ENCODE measurements at places on chromosomes 2 and 18. TPM values are rescaled to one million over a fixed set of nuclear protein-coding genes. Genes with fewer than 3 reads are reported as not detected.

DNA sequence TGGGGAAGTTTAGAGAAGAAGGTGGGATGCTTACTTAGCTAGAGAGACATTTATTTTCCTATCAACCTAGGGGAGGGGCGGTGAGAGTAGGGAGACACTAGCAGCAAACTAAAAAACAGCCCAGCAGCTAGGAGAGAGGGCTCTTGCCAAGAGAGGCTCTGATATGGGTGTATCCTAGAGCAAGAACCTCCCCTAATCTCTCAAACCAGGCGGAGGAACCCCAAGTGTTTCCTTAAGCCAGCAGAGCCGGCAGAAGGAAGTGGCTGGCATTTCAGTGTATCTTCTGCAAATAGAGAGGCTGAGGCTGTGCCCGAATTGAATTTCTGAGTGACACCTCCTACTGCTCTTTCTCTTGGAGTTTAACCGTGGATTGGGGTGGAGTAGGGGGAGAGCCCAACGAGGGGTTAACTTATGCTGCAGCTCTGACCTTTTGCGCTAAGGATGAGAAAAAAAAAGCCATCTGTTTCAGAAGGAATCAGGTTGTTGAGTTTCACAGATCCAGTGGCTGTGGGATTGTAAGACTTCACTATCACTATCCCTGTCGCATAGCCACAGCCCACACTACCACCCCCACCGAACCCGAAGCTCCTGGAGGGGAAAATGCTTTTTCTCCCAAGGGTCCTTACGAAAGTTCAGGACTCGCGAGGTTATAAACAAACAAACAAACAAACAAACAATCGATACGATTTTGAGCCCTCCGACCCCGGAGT is 1.4 kb downstream of the ST8SIA5 start:
- H3K36me3 ChIP-seq, result no peaks in the 10 kb centered on the region
- H3K4me1 ChIP-seq, result peaks cover 2% of the 10 kb centered on the region
- peaks cover 60% of the 10 kb centered on the region for H3K27me3 ChIP-seq
- no peak overlapping the region for H3K27ac ChIP-seq
- no peak for DNase-seq

GRCh38 chr18:69557282-69557681 is 156.6 kb downstream of the DOK6 start:
- no peak for DNase-seq
- H3K27me3 ChIP-seq, result no peaks in the 10 kb centered on the region
- no peak overlapping the region for H3K4me3 ChIP-seq
- no peak overlapping the region for H3K27ac ChIP-seq

The QPCT gene
- total RNA-seq, result 2.2 TPM

The HOXD10 gene
- not detected for total RNA-seq

DNA sequence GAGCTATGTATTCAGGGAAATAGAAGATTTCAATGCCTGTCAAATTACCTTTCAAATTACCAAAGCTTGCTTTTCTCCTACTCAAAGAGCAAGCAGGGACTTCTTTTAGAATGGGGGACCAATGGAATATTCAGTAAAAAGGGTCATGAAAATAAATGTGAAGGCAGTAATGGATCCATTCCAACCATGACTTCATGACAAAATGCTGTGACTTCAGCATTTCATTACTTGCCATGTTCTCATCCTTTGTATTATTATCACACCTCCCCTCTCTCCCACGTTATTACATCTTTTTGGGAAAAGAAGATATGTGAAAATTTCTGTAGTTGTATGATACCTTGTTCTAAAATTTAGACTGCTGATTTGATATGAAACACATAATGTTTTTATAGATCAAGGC is 864.0 kb upstream of the FSHR start:
- no peaks in the 10 kb centered on the region for H3K36me3 ChIP-seq
- H3K4me1 ChIP-seq, result no peaks in the 10 kb centered on the region
- H3K27ac ChIP-seq, result no peak overlapping the region

The SERPINB12 gene
- total RNA-seq, result not detected

DNA sequence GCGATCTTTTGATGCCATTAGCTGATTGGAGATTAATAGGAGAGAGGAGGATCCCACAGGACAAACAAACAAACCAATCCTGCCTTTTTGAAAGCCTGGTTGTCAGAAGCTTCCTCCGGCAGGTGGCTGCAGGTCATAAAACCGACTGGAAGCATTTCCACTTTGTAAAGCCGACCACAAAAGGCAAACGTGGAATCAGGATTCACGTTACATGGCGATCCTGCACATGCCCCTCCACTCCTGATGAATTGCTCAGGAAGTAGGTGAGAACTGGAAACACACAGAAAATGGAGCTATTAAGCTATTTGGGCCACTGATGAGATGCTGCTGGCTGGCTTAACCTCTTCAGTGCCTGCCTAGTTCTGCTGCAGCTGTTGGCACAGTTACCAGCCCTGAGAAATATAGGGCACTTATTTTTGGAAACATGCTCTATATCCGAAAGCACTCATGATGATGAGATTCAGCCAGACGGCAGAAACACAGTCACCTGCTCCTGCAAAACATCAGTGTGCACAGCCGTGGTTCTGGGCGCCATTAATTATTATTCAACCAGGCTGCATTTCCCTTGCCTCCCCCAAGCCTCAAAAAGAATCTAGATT is 110.3 kb upstream of the ST6GAL2 start:
- H3K27me3 ChIP-seq, result no peaks in the 10 kb centered on the region
- DNase-seq, result no peak
- H3K4me1 ChIP-seq, result no peaks in the 10 kb centered on the region
- H3K27ac ChIP-seq, result no peak overlapping the region

The HOXD11 gene
- total RNA-seq, result not detected

DNA sequence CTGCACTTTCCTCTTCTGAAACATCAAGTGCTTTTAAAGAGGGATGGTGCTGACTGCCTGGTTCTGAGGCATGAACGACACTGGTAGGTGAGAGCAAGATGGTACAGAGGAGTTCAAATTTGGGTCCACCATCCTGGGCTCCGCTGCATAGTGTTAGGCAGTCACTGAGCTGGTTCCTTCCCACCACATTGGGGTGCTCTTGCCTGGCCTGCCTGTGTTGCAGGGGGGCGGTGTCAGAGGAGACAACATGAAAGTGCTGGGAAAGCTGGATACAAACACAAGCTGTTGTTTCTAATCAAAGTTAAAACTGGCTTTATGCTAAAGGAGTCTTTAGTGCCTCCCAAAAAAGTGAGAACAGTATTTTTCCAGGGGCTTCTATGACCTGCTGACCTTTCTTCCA is 258.1 kb downstream of the GBX2 start:
- no peaks in the 10 kb centered on the region for H3K4me1 ChIP-seq
- no peaks in the 10 kb centered on the region for H3K27me3 ChIP-seq
- DNase-seq, result no peak
- no peak overlapping the region for H3K4me3 ChIP-seq
- H3K36me3 ChIP-seq, result peaks cover 9% of the 10 kb centered on the region

- peaks cover 8% of the 10 kb centered on the region for H3K4me1 ChIP-seq
- H3K27ac ChIP-seq, result no peak overlapping the region
- H3K27me3 ChIP-seq, result no peaks in the 10 kb centered on the region
- no peak for DNase-seq
- H3K4me3 ChIP-seq, result no peak overlapping the region
- H3K36me3 ChIP-seq, result no peaks in the 10 kb centered on the region
Measured at GRCh38 chr2:236883819-236884218, 201.9 kb upstream of the COPS8 start.

- no peaks in the 10 kb centered on the region for H3K4me1 ChIP-seq
- DNase-seq, result no peak
- H3K27ac ChIP-seq, result no peak overlapping the region
- no peak overlapping the region for H3K4me3 ChIP-seq
- H3K27me3 ChIP-seq, result no peaks in the 10 kb centered on the region
Measured at GRCh38 chr18:11419338-11419737, 190.1 kb upstream of the SLC35G4 start.

The SETBP1 gene
- total RNA-seq, result 0.28 TPM

DNA sequence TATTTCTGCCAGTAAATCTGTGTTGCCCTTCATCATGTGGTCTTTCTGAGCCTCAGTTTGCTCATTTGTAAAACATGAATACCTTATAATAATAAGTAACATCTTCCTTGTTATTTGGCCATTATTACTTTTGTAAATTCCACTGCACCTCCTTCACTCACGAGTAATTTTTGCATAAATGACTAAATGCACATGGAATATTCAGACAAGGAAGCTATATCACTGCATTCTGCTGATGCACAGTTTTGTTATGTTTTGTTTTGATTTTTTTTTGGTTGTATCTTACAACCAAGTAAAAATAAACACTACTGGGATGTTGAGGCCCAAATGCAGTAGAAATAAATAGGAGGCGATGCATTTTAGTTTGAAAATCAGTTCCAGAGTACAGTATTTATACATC is 185.3 kb upstream of the POU3F3 start:
- no peak overlapping the region for H3K4me3 ChIP-seq
- H3K27ac ChIP-seq, result no peak overlapping the region
- H3K4me1 ChIP-seq, result no peaks in the 10 kb centered on the region
- no peaks in the 10 kb centered on the region for H3K27me3 ChIP-seq
- DNase-seq, result no peak

DNA sequence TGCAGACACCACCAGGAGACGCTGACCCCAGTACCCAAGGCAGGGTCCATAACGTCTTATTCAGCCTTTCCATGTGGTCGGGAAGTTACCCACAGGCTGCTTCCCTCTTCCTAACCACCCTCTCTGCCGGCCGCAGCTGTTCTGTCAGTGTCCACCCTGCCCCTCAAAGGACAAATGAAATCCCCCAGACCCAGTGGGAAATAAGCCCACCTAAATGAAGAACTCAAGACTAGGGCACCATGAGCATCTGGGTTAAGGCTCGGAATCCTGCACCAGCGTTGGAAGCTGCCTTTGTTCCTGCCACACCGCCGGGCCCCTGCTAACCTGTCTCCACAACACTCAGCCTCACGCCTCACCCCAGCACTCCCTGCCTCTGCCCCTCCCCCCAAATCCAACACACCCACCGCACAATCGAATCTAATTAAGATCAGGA is 21.7 kb downstream of the BCL11A start:
- no peak overlapping the region for H3K27ac ChIP-seq
- no peaks in the 10 kb centered on the region for H3K36me3 ChIP-seq
- DNase-seq, result no peak
- H3K4me1 ChIP-seq, result peaks cover 4% of the 10 kb centered on the region
- peaks cover 25% of the 10 kb centered on the region for H3K27me3 ChIP-seq

The ACKR3 gene
- total RNA-seq, result not detected

Data from IMR-90 (cell line).